ENCODE measurements at places on chromosomes 5 and 9.

DNA sequence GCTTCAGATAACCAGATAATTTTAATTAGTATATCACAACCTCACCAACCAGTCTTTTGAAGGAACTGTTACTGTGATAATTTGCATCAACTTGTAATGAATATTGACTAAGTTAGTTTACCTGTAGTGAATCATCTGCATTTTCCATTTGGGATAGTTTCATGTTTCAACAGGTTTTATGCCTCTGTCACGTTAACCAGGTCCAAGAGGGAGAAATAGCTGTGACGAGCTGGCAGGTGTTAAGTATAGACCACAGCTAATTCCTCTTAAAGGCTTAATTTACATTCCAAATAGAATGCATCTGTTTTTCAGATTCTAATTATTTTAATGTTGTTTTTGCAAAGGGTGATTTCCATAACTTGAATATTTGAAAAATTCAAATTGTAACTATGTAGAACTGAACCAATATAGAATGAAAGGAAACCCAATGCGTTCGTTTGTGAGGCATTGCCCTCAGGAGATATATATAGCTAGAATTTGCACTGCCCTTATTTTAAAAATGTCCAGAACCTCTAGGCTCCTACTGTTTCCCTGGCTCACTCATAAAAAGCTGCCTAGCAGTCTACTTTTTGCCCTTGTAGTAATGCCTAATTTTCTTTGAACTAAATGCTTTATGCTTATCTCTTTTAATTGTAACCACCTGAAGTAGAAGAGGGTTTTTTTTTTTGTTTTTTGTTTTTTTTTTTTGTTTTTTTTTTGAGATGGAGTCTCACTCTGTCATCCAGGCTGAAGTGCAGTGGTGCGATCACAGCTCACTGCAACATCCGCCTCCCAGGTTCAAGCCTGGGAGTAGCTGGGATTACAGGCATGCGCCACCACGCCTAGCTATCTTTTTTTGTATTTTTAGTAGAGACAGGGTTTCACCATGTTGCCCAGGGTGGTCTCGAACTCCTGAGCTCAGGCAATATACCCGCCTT lies 270.5 kb downstream of the SMARCA2 start:
- no peak for DNase-seq

GRCh38 chr9:31908158-31908890 lies 476.1 kb upstream of the ACO1 start:
- DNase-seq, result no peak

- no peak for DNase-seq
These were observed 446.2 kb downstream of the PLK2 start for GRCh38 chr5:58013542-58014258.

- no peak for DNase-seq
These were observed 11.3 kb downstream of the TMEM250 start for GRCh38 chr9:136107155-136107952.

- no peak for DNase-seq
These were observed 638.1 kb downstream of the EFNA5 start for GRCh38 chr5:107032629-107033028.
